Activated CD8-positive, alpha-beta memory T cell treated with anti-CD3 and anti-CD28 coated beads, Interleukin-2, amount 10 ng/mL, durations not matched to agents 7 days and 5 days (primary cell): ENCODE measurements at places on chromosomes 1 and 21.

- no peak within 1 kb of the TSS for H3K27ac ChIP-seq
- H3K4me3 ChIP-seq, result no peak within 1 kb of the TSS
- no peaks in the 10 kb centered on the region for H3K36me3 ChIP-seq
These were observed at the start of gene PLPPR4 for GRCh38 chr1:99264201-99265021. Gene PLPPR4, plus strand, starts transcription at chr1:99264492. Its CDS starts 102 bp downstream, at chr1:99264594.

GRCh38 chr21:29499734-29500343 is 201.1 kb downstream of the BACH1 start:
- no peaks in the 10 kb centered on the region for H3K36me3 ChIP-seq
- no peak overlapping the region for H3K27ac ChIP-seq

DNA sequence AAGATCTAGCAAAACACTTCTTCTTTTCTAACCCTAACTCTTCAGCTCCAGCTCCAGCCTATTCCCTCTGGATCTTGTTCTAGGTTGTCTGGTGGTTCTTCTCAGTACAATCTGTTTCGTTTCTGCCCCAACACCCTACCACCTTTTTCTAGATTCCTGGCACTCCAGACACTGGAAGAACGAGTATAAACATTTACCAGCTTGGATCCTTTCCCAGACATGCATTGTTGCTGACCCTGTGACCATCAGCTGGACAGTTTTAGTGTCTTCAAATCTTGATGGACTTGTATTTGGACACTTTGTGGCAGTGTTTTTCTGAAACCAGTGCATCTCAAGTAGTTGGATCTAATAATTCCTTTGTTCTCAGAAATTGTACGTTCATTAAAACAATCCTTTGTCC is 30.6 kb upstream of the CACNA1E start:
- no peak overlapping the region for H3K4me3 ChIP-seq
- H3K4me1 ChIP-seq, result peaks cover 3% of the 10 kb centered on the region
- peaks cover 5% of the 10 kb centered on the region for H3K27me3 ChIP-seq
- no peaks in the 10 kb centered on the region for H3K36me3 ChIP-seq
- no peak overlapping the region for H3K27ac ChIP-seq

GRCh38 chr1:186286615-186287315 is 88.3 kb downstream of the TPR start:
- H3K36me3 ChIP-seq, result no peaks in the 10 kb centered on the region
- H3K27ac ChIP-seq, result no peak overlapping the region
- peaks cover 20% of the 10 kb centered on the region for H3K27me3 ChIP-seq
- H3K4me3 ChIP-seq, result no peak overlapping the region

DNA sequence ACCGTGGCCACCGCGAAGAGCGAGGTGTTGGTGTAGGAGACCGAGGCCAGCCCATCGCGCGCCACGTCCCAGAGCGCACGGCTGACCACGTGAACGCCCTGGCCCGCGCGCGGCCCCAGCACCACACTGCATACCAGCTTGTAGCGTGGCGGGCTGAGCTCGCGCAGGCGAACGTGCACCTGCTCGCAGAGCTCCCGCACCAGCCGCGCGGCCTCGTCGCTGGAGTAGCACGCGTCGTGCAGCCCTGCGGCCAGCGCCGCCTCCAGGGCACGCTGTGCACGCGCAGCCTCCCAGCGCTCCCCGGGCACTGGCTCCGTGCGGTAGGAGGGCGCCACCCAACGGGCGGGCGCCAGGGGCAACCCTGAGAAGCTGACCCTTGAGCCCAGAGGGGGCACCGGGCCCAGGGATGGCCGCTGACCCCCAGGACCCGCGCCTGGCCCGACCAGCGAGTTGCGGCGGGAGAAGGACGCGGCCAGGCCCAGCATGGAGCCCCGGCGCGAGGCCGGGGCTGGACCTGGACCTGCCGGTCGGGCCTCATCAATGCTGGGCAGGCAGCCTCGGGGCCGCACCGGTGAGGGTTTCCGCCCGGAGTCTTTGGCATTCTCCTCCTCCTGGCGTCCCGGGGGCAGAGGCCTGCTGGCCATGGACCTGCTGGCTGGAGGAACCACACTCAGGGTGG is 987 bp downstream of the DYNLT4 start:
- no peak overlapping the region for H3K4me3 ChIP-seq
- peaks cover 37% of the 10 kb centered on the region for H3K36me3 ChIP-seq
- peak overlapping the region; percentile 99 for H3K27ac ChIP-seq
- no peaks in the 10 kb centered on the region for H3K27me3 ChIP-seq
